ENCODE measurements at places on chromosomes 4 and X.

DNA sequence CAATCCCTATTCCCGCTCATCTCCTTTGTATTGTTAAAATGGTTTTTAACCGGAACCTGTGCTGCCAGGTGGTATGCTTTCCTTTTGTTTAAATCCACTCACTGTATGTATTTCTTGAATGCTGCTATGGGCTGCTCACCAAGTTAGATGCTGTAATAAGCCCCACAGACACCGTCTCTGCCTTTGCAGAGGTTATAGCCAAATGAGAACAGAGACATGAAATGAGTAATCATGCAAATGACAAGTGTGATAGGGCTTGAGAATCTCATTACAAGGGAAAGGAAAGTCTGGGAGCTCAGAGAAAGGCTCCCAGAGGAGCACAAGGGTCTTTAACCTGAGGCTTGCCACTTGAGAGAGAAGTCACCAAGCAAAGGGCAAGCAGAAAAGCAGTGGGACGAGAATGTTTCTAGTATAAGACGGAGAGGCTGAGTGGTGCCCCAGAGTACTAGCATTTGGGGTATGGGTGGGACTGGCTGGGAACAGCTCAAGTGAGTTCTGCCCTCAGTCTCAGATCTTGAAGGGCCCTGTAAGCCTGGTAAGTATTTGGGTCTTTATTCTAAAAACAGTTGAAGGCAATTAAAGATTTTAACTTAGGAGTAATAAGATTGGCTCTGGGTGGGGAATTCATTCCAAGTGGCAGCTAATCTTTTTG lies 110.8 kb upstream of the H2AZ1 start:
- DNase-seq = no peak

DNA sequence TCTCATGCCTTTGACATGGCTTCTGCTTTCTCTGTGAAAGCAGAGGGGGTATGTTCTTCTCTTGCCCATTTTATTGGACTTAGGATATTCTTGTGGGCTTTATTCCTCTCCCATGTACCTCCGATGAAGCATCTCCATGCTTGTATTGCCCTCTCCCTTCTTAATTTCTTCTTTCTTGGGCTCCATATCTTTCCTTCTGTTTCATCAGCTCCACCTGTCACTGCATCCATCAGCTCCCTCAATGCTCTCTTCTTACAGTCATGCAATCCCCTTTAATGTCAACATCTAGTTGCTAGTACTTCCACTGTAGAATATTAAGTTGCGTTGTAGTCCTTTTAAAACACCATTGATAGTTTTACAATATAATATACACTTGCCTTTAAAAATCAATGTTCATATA lies 257.6 kb downstream of the GPAT3 start:
- DNase-seq = no peak

DNA sequence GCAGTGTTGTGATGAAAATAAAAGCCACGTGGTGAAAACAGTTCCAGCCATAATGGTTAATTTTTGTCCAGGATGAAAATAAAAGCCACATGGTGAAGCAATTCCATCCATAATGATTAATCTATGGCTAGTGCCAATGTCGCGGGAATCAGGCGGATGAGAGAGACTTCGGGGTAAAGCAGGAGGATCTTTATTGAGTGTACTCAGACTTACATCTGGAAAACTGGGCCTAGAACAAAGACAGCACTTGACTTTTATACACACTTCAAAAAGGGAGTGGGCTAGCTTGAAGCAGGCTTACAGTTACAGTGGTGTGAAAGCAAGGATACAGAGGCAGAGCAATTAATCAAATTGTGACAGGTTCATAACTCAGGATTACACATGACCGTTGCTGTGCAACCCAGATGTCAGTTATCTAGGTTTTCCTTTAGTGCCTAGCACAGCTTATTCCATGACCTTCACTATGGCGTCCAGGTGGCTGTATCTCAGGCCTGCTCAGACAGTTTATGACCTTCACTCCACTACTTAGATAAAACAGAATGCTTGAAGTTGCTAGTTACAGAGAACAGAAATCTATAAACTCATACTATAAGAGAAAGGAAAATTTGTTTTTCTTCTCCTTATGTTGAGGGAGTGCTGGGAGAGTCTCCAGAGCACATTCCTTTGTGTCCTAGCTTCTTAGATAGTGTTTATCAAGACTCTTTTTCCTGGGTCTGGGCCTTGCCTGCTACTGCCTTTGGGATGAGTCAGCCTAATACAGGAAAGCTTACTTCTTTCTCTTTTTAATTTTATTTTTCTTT lies 5.9 kb upstream of the PLA2G12A start:
- no peak for DNase-seq

GRCh38 chrX:16100673-16101072 lies 22.7 kb upstream of the GRPR start:
- DNase-seq = no peak

DNA sequence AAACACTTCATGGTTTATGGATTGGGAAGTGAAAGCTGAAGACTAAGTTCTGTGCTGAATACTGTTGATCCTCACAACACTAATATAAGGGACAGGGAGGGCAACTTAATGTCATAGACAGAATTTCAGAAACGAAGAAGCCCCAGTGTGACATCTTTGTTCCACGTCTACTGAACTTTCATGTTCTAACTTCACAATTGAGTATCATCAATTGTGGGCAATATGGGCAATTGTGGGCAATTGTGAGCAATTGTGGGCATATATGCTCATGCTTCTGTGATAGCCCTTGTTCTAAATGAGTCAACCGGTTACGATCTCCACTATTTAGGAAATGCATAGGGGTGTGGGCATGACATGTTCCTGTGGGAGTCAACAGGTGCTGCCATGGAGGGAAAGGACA lies 33.7 kb downstream of the CYBB start:
- DNase-seq = no peak

DNA sequence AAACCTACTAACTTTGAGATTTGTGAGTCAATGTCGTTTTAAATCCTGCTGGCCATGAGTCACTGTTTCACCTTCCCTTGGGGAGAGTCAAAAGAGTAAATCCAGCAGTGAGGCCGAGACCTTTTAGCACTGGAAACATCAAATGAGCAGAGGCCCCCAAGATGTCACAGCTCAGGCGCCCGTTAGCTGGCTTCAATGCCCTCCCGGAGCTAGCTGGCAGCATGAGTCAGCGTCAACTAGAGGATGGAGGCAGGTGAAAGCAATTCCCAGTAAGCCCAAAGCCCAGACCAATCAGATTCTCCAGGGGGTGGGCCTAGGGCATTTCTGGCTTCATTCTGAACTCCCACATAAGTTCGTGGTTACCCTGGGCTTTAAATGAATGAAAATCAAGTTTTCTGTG lies 170.9 kb downstream of the CLCN4 start:
- DNase-seq = no peak

DNA sequence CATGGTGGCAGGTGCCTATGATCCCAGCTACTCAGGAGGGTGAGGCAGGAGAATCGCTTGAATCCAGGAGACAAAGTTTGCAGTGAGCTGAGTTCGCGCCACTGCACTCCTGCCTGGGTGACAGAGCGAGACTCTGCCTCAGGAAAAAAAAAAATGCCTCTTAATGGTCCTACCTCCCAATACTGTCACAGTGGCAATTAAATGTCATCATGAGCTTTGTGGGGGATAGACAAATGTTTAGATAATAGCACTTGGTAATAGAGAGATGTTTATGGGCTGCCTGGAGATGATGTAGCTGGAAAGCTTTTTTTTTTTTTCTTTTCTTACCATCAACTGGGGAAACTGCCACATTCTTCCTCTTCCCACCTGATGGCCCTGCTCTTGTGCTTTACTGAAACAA lies 33.0 kb downstream of the GRK4 start:
- DNase-seq = no peak

DNA sequence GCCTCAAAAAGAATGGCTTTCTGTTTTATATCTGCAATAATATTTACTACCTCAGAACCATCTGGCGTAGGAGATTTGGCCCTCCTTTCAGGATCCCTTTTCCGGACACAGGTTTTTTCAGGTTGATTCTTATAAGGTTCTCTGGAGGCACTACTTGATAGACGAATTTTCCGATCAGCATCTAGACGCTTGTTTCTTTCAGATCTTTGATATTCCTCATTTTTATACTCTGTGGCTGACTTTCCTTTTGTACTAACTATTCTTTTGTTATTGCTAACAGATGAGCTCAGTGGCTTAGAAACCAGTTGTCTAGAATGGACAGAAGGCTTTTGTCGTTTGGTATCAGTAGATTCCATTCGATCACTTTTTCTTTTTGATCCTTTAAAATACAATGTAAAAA lies 12.4 kb downstream of the YTHDC1 start:
- DNase-seq = no peak

DNA sequence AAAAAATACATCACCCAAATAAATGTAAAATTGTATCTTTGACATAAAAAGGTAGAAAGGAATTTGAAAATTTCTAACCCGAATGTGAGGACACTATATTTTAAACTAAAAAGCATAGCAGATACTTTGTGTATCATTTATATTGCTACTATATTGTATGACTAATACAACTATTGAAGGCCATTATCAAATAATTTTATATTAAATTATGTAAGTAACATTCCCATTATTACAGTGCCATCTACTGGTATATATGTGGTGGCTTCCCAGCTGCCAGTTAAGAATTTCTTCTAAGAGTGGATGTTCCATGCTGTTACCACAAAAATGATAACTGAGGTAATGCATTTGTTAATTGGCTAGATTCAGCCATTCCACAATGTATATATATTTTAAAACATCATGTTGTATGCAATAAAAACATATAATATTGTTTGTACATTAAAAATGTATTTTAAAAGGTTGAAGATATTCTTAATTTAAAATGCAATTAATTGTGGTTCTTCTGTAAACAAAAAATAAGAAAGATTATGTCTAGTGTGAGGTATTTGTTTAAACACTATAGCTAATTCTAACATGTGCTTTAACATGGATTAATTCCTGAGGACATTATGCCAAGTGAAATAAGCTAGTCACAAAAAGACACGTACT lies 65.3 kb downstream of the EGF start:
- DNase-seq = no peak

DNA sequence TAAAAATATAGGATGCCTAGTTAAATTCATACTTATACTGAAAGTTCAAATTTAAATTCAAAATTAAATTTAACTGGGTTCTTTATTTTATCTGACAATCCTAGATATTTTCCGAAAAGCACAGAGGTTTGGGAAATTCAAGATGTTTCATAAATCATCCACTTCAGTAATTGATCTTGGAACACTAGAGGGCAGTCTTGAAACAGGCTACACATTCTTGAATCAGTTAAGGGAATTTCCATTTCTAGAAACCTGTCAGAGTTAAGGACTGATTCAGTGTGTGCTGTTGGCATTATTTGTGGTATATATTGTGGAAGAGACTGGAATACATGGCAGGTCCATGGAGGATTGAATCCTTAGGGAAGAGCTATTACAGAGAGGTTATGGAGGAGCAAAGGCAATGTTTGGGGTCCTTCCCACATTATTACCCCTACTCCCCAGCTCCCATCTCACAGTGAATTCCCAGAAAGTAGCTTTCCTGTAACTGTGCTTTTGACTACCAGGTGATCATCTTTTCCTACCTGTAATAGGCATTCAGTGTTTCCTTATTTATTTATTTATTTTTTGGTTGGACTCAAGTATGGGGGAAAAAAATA lies 92.9 kb downstream of the EGF start:
- no peak for DNase-seq

- DNase-seq = no peak
Observed at GRCh38 chr4:121236353-121237068, 72.4 kb upstream of the TNIP3 start.

- DNase-seq = no peak
Observed at GRCh38 chr4:145047151-145047550, 50.8 kb downstream of the ANAPC10 start.

DNA sequence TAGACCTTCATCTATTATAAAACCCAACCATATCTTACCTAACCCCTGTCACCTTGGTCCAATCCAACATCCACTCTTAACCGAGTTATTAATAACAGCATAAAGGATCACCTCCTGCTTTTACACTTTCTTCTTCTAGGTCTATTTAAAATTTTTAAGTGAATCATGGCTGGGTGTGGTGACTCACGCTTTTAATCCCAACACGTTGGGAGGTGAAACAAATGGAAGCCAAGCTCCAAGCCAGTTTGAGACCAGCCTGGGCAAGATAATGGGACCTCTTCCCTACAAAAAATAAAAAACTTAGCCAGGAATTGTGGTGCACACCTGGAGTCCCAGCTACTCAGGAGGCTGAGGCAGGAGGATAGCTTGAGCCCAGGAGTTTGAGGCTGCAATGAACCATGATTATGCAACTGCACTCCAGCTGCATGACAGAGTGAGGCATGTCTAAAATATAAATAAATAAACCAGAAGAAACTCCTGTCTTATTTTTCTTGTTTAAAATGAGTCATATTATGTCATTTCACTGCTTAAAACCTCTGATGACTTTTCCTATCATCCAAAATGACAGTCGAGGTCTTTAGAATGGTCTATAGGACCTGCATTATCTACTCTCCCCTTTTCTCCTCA lies 188.4 kb downstream of the GASK1B start:
- no peak for DNase-seq

- no peak for DNase-seq
Observed at GRCh38 chrX:72296991-72297390, 8.7 kb downstream of the CITED1 start.

GRCh38 chr4:144782345-144782744 lies 136.4 kb downstream of the HHIP start:
- no peak for DNase-seq

DNA sequence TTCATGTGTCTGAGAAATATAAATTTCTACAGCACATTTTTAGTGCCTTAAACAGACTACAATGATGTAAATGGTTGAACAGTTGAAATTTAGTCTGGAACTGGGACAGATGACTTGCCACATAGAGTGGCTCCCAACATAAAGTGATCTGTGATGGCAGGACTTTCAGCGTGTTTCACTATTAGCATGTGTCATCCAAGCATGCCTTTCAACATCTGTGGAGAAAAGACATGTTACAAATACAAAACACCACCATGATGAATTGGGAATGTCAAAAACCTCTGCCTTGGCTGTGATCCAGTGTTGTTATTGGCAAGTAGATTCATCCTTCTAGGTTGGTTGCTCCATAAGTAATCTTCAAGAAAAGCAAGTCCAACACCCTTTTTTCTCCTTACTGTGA lies 348.7 kb downstream of the MAPK10 start:
- no peak for DNase-seq

GRCh38 chrX:39212456-39212855 lies 411.2 kb downstream of the MID1IP1 start:
- DNase-seq = no peak

GRCh38 chrX:1507511-1508463 lies 29.2 kb downstream of the P2RY8 start:
- peak; percentile 68 for DNase-seq

- DNase-seq = no peak
Observed at GRCh38 chrX:148615491-148615890, 115.1 kb downstream of the AFF2 start.

DNA sequence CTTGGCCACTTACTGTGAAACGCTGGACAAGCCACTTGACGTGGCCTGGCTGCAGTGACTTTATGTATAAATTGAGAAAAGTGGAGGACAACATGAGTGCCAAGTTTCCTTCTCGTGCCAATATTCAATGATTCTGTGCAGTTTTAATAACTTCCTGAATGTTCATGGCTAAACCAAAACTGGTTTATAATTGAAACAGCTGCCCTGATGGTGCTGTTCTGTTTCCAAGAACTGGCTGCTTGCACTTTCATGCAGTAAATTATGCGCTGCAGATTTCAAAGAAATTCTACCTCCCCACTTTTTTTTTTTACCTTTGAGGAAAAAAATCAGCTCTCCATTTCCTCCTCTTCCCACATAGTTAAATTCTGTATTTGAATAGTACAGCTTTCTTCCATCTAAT lies 205.2 kb upstream of the CASK start:
- DNase-seq = no peak

- no peak for DNase-seq
Observed at GRCh38 chr4:64713256-64713840, 304.1 kb upstream of the TECRL start.
